Endothelial cell (in vitro differentiated cells): ENCODE measurements at places on chromosomes 11 and 22. TPM values are rescaled to one million over a fixed set of nuclear protein-coding genes. Genes with fewer than 3 reads are reported as not detected.
A peak's percentile ranks its signal among the peaks of the same experiment; 100 is the strongest.

- H3K4me1 ChIP-seq = peaks cover 3% of the 10 kb centered on the region
- H3K27ac ChIP-seq = peak overlapping the region; percentile 32
- no peaks in the 10 kb centered on the region for H3K36me3 ChIP-seq
- no peak overlapping the region for H3K4me3 ChIP-seq
These were observed 216.3 kb upstream of the TBCEL start for GRCh38 chr11:120807414-120808150.

DNA sequence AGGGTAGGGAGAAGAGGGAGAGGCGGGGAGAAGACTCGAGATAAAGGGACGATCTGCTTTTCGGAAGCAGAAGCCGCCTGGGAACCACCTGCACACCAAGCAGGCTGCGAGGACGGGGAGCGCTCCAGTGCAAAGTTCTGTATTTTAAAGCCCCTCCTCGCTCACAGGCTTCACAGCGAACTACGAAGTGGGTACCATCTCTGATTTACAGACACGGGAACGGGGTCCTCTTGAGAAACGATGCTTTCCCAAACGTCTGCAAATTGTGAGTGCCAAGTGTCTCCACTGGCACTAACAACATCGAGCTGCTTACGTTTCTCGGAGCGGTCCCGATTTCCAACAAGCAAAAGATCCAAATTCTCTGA lies 700 bp upstream of the STX3 start:
- H3K4me3 ChIP-seq = peak overlapping the region; percentile 95
- H3K4me1 ChIP-seq = peaks cover 43% of the 10 kb centered on the region
- peaks cover 22% of the 10 kb centered on the region for H3K36me3 ChIP-seq
- H3K27ac ChIP-seq = peak overlapping the region; percentile 58

DNA sequence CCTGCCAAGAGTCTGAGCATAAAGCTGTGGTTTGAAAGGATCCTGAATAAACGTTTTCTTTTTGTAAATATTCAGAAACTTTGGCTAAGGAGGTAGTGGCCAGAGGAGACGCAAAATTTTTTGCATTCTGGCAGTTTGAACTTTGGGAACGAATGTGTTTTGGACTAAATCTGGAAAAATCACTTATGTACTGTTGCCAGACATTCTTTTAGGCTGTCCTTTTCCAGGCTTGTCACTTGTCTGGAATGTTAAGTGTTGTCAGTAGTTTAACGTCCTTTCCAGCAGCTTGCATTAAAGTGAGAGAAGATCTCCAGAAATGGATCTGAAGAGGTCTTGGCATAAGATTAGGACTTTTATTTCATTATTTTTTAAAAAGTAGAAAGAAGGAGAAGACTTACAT lies 18.5 kb downstream of the SPECC1L start:
- peaks cover 38% of the 10 kb centered on the region for H3K4me1 ChIP-seq
- H3K4me3 ChIP-seq = no peak overlapping the region
- H3K36me3 ChIP-seq = peaks cover 4% of the 10 kb centered on the region
- no peak overlapping the region for H3K27ac ChIP-seq

DNA sequence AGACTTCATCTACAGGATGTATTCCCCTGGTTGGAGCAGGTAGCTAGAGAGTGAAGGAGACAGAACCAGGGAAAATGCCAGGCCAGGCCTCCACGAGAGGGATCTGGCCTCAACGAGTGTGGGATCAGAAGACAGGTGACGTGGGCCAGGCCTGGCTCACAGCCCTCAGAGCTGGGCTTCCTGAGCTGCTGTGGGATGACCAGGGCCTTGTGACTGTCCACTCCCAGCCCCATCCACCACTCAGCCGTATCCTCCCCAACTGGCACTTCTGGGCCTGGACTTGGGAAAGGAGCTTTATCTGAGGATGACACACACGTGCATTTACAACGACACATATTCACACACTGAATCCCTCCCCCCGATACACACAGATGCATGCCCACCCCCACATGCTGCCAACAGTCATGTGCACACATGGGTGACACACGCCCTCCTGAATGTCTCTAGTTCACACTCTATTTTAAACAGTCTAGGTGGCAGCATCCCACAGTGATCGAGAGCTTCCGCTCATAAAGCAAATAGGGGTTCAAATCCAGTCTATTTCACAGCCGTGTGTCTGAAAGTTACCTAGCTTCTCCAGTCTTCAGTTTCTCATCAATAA lies 93.1 kb downstream of the TP53I11 start:
- peaks cover 53% of the 10 kb centered on the region for H3K36me3 ChIP-seq
- peak overlapping the region; percentile 60 for H3K4me3 ChIP-seq
- H3K27me3 ChIP-seq = peaks cover 19% of the 10 kb centered on the region

GRCh38 chr22:48101704-48102103 lies 1339.3 kb downstream of the TBC1D22A start:
- no peaks in the 10 kb centered on the region for H3K36me3 ChIP-seq
- peaks cover 2% of the 10 kb centered on the region for H3K4me1 ChIP-seq
- H3K27ac ChIP-seq = no peak overlapping the region
- DNase-seq = no peak

DNA sequence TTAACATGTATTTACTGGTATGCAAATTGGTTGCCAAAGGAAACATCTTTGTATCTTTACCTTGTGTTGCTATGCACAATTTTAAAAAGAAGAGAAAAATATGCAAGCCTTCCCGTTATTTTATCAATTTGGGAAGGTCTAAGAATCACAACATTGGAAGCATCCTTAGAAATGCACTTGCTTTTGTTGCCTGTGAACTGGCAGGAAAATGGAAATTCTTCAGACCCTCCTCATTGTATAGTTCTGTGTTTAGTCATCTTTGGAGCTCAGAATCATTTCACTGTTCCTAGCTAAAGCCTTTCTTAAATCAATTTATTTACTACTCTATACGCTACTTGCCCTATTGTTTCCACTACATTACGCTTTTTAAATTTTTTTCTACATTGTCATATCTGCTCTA lies 574.5 kb downstream of the DLG2 start:
- no peaks in the 10 kb centered on the region for H3K36me3 ChIP-seq
- no peaks in the 10 kb centered on the region for H3K27me3 ChIP-seq
- no peak for DNase-seq
- H3K4me1 ChIP-seq = no peaks in the 10 kb centered on the region
- no peak overlapping the region for H3K4me3 ChIP-seq

DNA sequence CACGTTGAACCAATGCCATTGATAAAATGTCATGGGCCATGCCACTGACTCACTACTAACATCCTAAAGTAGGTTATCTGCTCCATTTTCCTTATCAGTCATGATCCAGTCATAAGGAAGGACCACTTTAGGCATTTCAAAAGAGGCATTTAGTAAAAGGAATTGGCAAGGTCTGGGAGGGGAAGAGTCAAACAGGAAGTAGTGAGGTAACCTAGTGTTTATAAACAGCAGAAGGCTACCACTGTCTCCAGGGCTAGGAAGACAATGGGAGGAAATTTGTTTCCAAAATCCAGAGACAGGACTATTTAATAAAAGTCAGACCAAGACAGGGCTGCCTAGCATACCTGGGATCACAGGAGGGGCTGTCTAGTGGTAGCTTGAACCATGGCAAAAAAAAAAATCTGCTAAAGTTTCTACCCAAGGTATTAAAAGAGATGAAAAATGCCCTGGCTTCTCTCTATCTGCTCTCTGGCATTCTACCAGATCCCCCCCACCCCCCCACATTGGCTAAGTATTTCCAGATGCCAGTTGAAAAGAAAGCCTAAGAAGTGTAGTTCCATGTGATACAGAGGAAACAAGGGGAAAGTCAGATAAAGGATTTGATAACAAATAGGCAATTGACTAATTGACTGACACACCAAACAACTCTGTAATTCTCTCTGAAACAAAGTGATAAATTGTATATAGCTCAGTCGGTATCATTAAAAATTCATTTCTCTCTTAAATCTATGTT lies 50.4 kb upstream of the C11orf87 start:
- H3K4me3 ChIP-seq = no peak overlapping the region
- H3K27me3 ChIP-seq = no peaks in the 10 kb centered on the region
- DNase-seq = peak; percentile 25
- H3K4me1 ChIP-seq = peaks cover 25% of the 10 kb centered on the region

GRCh38 chr22:35552196-35552842 lies 11.7 kb downstream of the RASD2 start:
- peak; percentile 38 for DNase-seq
- H3K27ac ChIP-seq = no peak overlapping the region
- H3K27me3 ChIP-seq = peaks cover 10% of the 10 kb centered on the region
- no peaks in the 10 kb centered on the region for H3K36me3 ChIP-seq

DNA sequence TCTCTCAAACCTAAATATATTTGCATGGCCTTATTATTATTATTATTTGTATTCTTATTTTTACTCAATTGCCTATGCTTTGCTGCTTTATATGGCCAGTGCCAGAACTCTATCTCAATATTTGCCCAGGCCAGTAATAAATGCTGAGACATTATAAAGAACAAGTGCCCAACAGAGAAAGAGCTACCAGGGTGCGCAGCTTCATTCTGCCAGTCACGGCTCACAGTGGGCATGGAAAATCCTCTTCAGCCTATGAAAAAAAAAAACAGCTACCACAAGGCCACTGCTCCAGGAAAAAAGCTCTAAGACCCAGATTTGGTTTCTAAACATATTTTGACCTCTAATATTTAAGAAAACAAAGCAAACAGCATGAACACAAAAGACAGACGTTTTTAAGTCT lies 1223.6 kb downstream of the LRRC4C start:
- H3K27ac ChIP-seq = no peak overlapping the region
- H3K4me1 ChIP-seq = no peaks in the 10 kb centered on the region
- no peak overlapping the region for H3K4me3 ChIP-seq

The NLRP14 gene
- total RNA-seq = 0.13 TPM

The TCN2 gene
- total RNA-seq = 59.5 TPM

The SYCE3 gene
- not detected for total RNA-seq
